ENCODE measurements at places on chromosomes 4 and X.

DNA sequence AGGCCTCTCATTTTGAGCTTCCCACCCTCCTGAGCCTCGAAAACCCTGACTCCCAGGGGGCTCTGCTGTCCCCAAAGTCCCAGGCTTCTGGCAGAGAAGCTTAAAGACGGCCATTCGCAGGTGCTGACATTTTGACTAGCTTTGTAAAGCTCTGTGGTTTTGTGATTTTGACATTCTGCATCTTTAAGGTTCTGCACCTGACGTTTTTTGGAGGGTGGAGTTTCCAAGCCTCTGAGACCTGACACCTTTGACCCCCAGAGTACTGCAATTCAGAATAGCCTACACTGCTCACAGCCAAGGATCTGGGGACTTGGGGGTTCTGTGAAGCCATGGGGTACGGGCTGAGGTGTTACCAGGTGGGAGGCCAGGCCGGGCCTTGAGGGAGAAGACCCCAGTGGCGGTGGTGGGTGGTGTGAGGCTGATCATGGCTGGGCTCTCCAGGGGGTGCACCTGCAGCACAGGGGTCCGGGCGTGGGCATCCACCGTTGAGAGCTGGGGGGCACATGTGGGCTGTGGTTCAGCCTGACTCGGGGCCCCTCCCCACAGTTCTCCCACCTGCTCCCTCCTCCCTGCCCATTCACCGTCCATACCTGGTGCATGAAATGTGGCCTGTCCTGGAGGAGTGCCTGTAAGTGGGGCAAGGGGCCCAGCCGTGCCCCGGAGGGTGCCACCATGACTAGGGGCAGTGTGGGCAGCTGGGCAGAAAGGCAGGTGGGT, 7.3 kb downstream of the FOXP3 start:
- no peak for DNase-seq

- peak; percentile 89 for DNase-seq
Measured at GRCh38 chrX:153599192-153600031, 473 bp upstream of the CCNQ start.

- DNase-seq = no peak
Measured at GRCh38 chr4:34723605-34724004, 1520.7 kb downstream of the ARAP2 start.

GRCh38 chr4:137510557-137511265, 21.6 kb downstream of the PCDH18 start:
- no peak for DNase-seq

GRCh38 chr4:155854582-155855226, 11.4 kb downstream of the ASIC5 start:
- no peak for DNase-seq

GRCh38 chrX:148459343-148459742, 41.1 kb upstream of the AFF2 start:
- no peak for DNase-seq

GRCh38 chr4:147938496-147938895, 206.6 kb downstream of the ARHGAP10 start:
- DNase-seq = no peak

GRCh38 chr4:155973639-155974475, 20.2 kb upstream of the CTSO start:
- no peak for DNase-seq
